Glutamatergic neuron (in vitro differentiated cells): ENCODE measurements at places on chromosomes 3 and 15. TPM values are rescaled to one million over a fixed set of nuclear protein-coding genes. Genes with fewer than 3 reads are reported as not detected.

The EIF4G1 gene
- 346 TPM for total RNA-seq

GRCh38 chr15:81751816-81752545, 293.8 kb downstream of the MEX3B start:
- DNase-seq, result no peak

The ARL14 gene
- not detected for total RNA-seq

The PDCD6IP gene
- 226 TPM for total RNA-seq
